ENCODE measurements at places on chromosomes 5 and 9.

- no peak for DNase-seq
Measured at GRCh38 chr5:95178046-95178651, 106.7 kb downstream of the MCTP1 start.

GRCh38 chr5:107744418-107745330 is 73.9 kb upstream of the EFNA5 start:
- no peak for DNase-seq

GRCh38 chr9:94478755-94479730 is 75.8 kb upstream of the PCAT7 start:
- no peak for DNase-seq

DNA sequence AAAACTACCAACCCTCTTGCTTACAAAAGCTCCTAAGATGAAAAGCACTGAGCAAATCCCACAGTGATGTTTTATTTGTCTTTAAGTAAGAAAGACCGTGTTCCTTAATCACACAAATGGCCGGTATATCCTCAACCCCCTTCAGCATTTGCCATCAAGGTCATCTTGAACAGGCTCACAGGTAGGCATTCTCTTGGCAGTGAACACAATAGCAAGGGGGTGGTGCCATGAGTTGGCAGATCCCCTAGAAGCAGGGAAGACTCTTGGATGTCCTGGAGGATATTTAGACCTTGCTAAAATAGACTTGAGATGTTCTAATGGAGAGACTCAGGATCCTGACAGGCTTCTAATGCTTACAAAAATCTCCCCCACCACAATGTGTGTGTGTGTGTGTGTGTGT is 323.0 kb downstream of the SPOCK1 start:
- DNase-seq: no peak

GRCh38 chr9:121545875-121546423 is 46.3 kb upstream of the GGTA1 start:
- DNase-seq: peak; percentile 98

- DNase-seq: no peak
Measured at GRCh38 chr5:78273436-78273835, 21.1 kb downstream of the AP3B1 start.

- no peak for DNase-seq
Measured at GRCh38 chr5:104312481-104312880, 749.9 kb upstream of the NUDT12 start.

Measured in sigmoid colon (tissue), 7 donors.